ENCODE measurements at places on chromosomes 2 and 18. TPM values are rescaled to one million over a fixed set of nuclear protein-coding genes. Genes with fewer than 3 reads are reported as not detected.

GRCh38 chr2:160920791-160921303, 239.4 kb upstream of the TANK start:
- no peak for DNase-seq

GRCh38 chr18:35605686-35606417, 24.3 kb downstream of the GALNT1 start:
- DNase-seq, result no peak

DNA sequence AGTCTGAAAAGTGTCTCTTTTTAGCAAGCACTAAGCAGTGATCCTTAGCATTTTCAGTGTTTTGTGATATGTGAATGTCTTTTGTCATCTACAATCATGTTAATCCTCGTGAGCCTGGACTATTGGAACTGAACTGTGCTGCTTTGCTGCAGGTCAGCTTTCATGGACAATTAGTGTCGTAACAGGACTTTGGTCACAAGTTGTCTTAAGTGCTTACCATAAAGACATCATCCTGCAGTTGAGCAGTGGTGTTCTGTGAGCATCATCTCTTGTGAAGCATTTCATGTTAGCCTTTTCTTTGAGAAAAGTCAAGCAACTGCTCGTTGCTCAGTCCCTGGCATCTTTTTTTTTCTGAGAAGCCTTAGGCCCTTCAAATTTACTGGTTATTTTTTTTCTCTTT, 135.9 kb downstream of the ZNF407 start:
- DNase-seq, result no peak

- no peak for DNase-seq
These were observed 2113.3 kb upstream of the PIK3C3 start for GRCh38 chr18:39841482-39842365.

RPIA gene
- 20.9 TPM for total RNA-seq

TEX44 gene
- total RNA-seq, result not detected

DCDC2C gene
- total RNA-seq, result not detected

All from CD4-positive, alpha-beta memory T cell (primary cell).